Activated gamma-delta T cell (primary cell): ENCODE measurements at places on chromosomes 11 and 22.

GRCh38 chr22:41458161-41458728 is 10.2 kb downstream of the PHF5A start:
- DNase-seq = no peak

DNA sequence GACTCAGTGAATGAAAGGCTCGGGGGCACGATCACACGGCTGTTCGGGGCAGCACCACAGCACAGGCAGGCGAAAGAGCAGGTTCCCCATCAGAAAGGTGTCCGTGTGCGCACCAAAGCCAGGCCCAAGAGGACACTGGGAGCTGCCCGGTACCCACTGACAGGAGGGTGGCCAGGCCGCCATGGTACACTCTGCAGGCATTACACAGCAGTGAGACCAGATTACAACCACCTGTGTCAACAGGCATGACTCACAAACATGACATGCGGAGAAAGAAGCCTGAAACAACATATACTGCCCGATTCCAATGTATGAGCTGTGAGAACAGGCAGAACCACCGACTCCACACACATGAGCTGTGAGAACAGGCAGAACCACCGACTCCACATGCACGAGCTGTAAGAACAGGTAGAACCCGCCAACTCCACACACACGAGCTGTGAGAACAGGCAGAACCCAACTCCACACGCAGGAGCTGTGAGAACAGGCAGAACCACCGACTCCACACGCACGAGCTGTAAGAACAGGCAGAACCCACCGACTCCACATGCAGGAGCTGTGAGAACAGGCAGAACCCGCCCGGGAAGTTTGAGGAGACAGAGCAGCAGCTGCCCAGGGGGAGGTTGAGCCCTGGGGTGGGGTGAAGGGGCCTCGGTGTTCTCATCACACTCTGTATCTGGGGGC is 32.6 kb downstream of the KIAA0930 start:
- DNase-seq = no peak

GRCh38 chr11:114070464-114071139 is 11.1 kb downstream of the ZBTB16 start:
- no peak for DNase-seq

GRCh38 chr22:46635756-46636155 is 15.6 kb downstream of the GRAMD4 start:
- DNase-seq = no peak

DNA sequence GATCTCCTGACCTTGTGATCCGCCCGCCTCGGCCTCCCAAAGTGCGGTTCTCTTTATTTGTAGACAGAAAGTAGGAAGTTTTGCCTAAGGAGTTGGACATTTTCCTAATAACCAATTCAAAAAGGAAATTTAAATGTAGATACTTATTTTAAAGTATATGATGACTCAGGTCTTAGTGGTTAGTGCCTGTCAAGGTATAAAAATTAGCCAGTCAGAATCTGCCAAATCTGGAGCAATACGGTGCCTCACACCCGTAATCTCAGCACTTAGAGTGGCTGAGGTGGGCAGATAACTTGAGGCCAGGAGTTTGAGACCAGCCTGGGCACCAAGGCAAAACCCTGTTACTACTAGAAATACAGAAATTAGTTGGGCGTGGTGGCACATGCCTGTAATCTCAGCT is 86.7 kb upstream of the RASSF10 start:
- no peak for DNase-seq

DNA sequence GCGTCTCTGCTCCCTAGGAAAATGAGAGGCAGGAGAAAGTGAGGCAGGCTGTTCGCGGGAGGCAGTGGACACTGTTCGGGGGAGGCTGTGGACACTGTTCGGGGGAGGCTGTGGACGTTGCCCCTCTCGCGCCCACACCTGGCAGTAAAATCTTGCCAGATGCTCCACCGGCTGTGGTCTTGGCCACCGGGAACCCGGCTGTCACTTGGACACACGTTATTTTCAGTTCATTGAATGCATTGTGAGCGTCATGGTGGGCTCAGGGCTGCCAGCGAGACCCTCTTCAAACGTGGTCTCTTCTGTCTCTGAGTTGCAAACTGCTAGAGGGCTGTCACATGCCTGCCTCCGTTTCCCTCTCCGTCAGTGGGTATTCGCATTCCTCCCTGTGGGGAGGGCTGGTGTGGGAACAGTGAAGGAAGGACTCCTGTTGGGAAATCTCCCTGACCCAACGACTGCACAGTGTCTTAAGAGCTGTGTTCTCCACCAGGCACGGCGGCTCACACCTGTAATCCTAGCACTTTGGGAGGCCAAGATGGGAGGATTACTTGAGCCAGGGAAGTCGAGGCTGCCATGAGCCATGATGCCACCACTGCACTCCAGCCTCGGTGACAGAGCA is 1.4 kb downstream of the PRR5 start:
- no peak for DNase-seq

DNA sequence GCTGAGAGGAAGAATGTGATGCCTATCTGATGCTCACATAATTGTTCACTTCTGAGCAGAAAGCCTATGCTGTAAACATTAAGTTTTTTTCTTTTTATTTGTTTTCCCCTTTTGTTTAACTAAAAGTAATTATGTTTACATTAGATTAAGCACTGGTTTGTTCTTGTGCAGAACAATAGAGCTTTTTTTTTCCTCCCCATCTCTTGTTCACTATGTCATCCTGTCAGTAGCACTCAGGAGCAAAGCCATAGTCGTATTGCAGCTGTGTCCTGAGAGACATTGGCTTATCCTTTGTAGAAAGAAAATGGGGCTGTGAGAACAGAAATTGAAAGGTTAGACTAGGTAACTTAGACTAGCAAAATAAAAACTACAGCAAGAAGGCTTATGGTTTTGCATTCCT is 301.8 kb upstream of the RAG2 start:
- DNase-seq = no peak

GRCh38 chr11:132535830-132536229 is 996.5 kb downstream of the OPCML start:
- DNase-seq = no peak

DNA sequence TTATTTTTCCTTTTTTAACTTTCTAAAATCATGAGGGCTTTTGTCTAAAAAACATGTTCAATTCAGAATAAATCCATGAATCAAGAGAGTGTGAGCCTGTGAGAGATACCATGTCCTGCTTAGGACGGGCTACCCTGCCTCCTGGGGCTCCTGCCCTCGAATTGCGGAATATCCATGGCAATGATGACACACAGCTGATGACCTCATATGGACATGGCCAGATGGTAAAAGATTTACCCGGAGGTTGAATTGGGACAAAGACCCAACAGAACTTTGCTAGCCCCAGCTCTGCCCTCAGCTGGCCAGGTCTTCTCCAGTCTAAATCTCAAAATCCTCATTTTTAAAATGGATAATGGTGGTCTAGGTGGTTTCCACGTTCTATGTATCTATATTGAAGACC is 538.1 kb upstream of the API5 start:
- no peak for DNase-seq

GRCh38 chr11:133081020-133081419 is 451.3 kb downstream of the OPCML start:
- no peak for DNase-seq

- DNase-seq = no peak
Observed at GRCh38 chr22:34370711-34371110, 450.4 kb upstream of the LARGE1 start.

GRCh38 chr11:129720156-129720555 is 95.5 kb upstream of the TMEM45B start:
- DNase-seq = no peak

GRCh38 chr11:107695446-107695845 is 16.4 kb downstream of the SLN start:
- DNase-seq = no peak

DNA sequence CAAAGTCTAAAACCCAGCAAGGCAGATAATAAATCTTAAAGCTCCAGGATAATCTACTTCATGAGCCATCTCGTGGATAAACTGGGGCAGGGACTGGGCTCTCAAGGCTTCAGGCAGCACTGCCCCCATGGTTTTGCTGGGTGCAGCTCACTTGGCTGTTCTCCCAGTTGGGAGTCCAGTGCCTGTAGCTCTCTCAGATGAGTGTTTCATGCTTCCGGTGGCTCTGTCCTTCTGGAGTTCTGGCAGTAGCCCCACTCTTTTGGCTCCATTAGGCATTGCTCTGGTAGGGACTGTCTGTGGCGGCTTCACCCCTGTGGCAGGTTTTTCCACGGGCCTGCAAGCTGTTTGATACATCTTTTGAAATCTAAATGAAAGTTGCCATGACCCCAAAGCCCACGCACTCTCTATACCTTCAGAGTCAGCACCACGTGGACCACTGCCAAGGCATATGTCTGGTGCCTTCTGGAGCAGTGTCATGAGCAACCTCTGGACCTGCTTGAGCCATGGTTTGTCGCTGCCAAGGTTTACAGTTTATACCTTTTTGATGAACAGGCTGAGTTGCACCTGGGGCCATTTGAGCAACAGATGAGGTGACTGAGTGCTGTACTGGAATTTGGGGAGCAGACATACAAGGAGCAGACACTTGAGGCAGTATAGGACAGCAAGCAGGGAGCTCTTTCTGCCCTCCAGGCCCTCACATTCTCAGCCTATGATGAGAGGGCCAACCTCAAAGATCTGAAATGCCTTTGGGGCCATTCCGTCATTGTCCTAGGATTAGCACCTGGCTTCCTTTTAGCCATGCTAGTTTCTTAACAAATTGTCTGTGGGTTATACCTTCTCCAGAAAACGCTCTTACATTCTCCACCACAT is 48.6 kb downstream of the MTNR1B start:
- DNase-seq = no peak

GRCh38 chr11:65456418-65456817 is 33.8 kb downstream of the NEAT1 start:
- no peak for DNase-seq

GRCh38 chr11:46845440-46845739 is 690 bp downstream of the CKAP5 start:
- no peak for DNase-seq

GRCh38 chr11:57646194-57646798 is 3.4 kb downstream of the YPEL4 start:
- DNase-seq = no peak

DNA sequence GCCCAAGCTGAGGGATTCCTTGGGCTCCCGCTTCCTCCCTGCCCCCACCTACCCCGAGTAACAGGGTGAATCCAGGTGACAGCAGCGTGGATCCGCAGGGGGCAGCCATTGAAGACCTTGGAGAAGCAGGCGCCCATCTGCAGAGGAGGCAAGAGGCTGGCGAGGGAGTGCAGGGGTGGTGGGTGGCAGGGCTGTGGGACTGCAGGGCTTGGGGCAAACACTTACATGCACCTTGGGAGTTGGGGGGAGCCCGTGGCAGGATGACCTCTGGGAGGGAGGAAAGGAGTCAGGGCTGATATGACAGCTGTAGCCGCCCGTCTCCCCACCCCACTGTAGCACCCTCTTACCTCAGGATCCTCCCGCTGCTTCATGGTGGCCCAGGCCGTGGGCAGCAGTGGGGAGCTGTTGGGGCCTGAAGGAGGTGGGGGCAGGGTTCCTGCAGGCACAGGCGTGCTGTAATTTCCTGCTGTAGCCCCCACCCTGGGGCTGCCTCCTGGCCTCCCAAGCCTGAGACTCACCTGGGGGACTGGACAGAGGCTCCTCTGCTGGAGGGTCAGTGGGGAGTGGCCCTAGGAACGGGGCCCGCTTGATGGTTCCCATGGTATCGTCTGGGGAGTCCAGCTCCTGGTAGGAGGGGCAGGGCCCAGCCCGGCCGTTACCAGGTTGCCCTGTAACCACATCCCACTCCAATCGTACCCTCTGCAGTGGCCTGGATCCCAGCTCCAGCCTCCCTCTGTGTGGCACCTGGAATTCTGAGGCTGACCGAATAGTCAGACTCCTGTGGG is 6.1 kb downstream of the MAP4K2 start:
- no peak for DNase-seq

GRCh38 chr11:2674658-2675131 is 25.1 kb downstream of the KCNQ1OT1 start:
- no peak for DNase-seq

DNA sequence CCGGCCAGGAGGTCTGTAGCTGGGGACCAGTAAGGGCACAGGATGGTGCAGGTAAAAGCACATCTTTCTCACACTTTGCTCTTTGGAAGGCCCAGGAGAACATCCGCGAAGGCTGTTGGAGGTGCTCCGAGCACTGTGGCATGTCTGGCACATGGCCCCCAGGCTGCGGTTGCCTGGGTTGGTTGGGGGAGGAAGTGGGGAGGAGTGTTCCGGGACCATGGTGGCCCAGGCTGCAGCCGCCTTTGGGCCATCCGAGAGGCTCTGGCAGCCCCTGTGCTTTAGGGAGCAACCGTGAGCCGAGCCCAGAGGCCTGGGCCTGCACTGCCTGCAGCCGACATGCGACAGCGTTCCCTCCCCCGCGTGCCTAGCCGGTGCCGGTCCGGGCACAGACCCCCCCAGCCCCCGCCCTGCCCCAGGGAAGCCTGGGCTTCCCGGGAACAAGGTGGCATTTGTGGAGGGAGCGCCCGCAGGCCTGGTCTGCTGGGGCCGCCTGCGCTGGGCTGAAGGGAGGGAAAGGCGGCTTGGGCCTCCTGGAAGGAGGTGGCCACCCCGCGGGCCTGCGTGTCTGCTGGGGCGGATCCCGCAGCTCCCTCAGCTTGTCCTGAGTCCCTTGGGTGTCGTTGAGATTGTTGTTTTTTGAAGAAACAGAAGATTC is 57.9 kb downstream of the GRAMD4 start:
- DNase-seq = no peak

DNA sequence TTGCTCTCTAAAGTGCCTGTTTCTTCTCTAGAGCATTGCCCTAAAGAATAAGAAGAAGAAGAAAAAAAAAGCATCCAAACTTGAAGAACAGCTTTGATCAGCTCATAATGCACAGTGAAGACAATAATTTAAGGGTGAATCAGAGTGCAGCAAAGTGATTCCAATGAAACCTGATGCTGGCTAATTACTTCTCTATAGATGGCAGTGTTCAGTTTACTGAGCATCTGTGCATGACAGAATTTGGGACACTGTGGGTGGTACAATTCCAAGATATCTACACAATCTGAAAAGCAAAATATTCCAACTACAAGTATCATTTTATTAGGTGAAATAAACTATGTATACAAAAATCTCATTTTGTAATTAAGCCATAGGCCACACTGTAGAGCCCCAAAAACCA is 450.5 kb upstream of the CCDC90B start:
- DNase-seq = no peak

DNA sequence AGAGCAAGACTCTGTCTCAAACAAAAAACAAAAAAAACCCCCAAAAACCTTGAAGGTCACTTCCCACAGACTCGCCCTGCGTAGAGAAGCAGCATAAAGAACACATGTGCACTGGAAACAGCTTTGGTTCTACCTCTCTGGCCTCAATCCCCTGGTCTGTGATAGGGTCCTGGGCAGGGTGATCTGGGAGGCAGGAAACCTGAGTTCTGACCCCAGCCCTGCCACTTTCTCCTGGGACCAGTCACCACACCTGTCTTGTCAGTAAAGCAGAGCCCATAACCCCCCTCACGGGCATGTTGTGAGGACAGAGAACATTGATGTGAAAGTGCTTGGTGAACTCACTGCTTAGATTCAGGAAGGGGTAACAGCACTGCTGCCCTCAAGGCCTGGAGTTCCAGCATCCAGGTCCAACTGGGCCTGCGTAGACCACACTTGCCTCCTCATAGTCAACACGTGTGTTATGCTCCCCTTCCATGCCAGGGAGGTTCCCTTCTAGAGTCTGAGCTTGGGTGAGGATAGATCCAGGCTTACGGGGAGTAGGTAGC is 11.4 kb downstream of the UCP2 start:
- DNase-seq = no peak
